ENCODE measurements at places on chromosomes 1 and 21. TPM values are rescaled to one million over a fixed set of nuclear protein-coding genes. Genes with fewer than 3 reads are reported as not detected.

Gene KRTAP13-2
- not detected for polyA plus RNA-seq

Gene INKA2
- 5.5 TPM for polyA plus RNA-seq

Gene DNALI1
- 17.8 TPM for polyA plus RNA-seq

Gene ZNF697
- polyA plus RNA-seq = 2.3 TPM

Gene MATN1
- polyA plus RNA-seq = 0.18 TPM

Gene SGIP1
- polyA plus RNA-seq = 2.7 TPM

Gene SAMD13
- polyA plus RNA-seq = 0.41 TPM

Gene SLC25A34
- 1.7 TPM for polyA plus RNA-seq
